ENCODE measurements at places on chromosomes 2 and 18. TPM values are rescaled to one million over a fixed set of nuclear protein-coding genes. Genes with fewer than 3 reads are reported as not detected.

- H3K27ac ChIP-seq: no peak overlapping the region
- H3K4me1 ChIP-seq: no peaks in the 10 kb centered on the region
- H3K4me3 ChIP-seq: no peak overlapping the region
- no peak for DNase-seq
These were observed 47.9 kb downstream of the DOCK10 start for GRCh38 chr2:224994242-224994823.

GRCh38 chr18:70981400-70982140 lies 692.7 kb downstream of the SOCS6 start:
- no peak for DNase-seq
- no peaks in the 10 kb centered on the region for H3K27me3 ChIP-seq
- H3K27ac ChIP-seq: no peak overlapping the region
- no peak overlapping the region for H3K4me3 ChIP-seq
- no peaks in the 10 kb centered on the region for H3K36me3 ChIP-seq
- no peaks in the 10 kb centered on the region for H3K4me1 ChIP-seq

DNA sequence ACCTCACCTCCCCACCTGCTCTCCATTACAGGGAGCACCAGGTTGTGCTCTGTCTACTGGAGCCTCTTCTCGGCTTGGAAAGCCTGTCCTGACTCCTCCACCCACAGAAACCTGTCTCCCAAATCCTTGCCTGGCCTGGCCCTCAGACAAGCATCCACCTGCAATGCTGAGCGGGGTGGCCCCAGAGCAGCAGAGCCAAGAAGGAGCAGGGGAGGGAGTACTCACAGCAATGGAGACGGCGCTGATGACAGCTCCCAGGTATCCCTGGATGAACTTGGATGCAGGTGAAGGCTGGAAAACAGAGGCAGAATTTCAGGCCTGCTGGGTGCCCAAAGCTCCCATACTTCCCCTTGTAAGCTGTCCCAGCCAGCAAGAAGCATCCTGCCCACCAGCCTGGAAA lies 72.8 kb downstream of the SFXN5 start:
- no peak for DNase-seq
- peaks cover 26% of the 10 kb centered on the region for H3K36me3 ChIP-seq
- H3K4me3 ChIP-seq: no peak overlapping the region
- H3K4me1 ChIP-seq: no peaks in the 10 kb centered on the region

- H3K4me1 ChIP-seq: no peaks in the 10 kb centered on the region
- H3K36me3 ChIP-seq: no peaks in the 10 kb centered on the region
- DNase-seq: no peak
- no peaks in the 10 kb centered on the region for H3K27me3 ChIP-seq
- no peak overlapping the region for H3K4me3 ChIP-seq
These were observed 50.2 kb downstream of the SMIM21 start for GRCh38 chr18:75377258-75377657.

Gene DLGAP1
- total RNA-seq: 0.05 TPM

Gene MARCHF4
- total RNA-seq: 0.08 TPM

Measured in left ventricle myocardium inferior (tissue), 1 donor.